ENCODE measurements at places on chromosomes 2 and 18.
A peak's percentile ranks its signal among the peaks of the same experiment; 100 is the strongest.

DNA sequence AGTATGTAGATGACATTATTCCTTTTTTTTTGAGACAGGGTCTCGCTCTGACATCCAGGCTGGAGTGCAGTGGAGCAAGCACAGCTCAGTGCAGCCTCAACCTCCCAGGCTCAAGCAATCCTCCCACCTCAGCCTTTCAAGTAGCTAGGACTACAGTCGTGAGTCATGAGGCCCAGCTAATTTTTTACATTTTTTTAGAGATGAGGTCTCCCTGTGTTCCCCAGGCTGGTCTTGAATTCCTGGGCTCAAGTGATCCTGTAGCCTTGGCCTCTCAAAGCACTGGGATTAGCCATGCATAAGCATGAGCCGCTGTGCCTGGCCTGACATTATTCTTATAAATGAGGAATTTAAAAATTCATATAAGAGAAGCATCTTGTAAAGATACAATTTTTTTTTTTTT lies 86.9 kb downstream of the FAM117B start:
- DNase-seq: no peak

GRCh38 chr2:37916512-37917082 lies 8.5 kb upstream of the RMDN2 start:
- DNase-seq: no peak

GRCh38 chr18:63725682-63726480 lies 23.1 kb downstream of the SERPINB11 start:
- no peak for DNase-seq

GRCh38 chr2:68911246-68911645 lies 40.0 kb upstream of the BMP10 start:
- peak; percentile 37 for DNase-seq

- no peak for DNase-seq
Measured at GRCh38 chr2:230217424-230217823, 2.4 kb downstream of the SP110 start.

All from DND-41 (cell line).